Panc1 (cell line): ENCODE measurements at places on chromosomes 1 and 21. TPM values are rescaled to one million over a fixed set of nuclear protein-coding genes. Genes with fewer than 3 reads are reported as not detected.

PIK3C2B gene
- 19.1 TPM for total RNA-seq

DNA sequence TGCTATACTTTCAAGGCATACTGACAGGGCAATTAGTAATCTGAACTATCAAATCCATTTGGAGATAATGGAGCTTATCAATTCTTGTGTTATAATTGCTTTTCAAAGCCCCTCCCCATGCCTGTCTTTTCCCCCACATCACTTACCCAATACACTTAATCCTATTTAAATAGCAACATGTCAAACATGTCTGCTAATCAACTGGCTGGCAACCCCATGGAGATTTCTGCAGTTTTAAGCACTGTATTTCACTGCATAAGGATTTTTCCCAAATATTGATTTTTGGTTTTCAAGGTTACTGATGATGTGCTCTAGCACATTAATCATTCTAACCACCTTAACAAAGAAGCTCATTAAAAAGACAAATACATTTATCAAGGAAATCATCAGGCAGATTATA is 800.3 kb downstream of the PLA2G4A start:
- no peak for DNase-seq

- DNase-seq: no peak
Measured at GRCh38 chr1:218294546-218294945, 9.5 kb downstream of the RRP15 start.

GRCh38 chr1:37553927-37554808 is at the start of gene SNIP1:
SNIP1 (minus strand) TSS chr1:37554293; CDS start chr1:37554229, 64 bp downstream.
- peak; percentile 75 for DNase-seq

DNA sequence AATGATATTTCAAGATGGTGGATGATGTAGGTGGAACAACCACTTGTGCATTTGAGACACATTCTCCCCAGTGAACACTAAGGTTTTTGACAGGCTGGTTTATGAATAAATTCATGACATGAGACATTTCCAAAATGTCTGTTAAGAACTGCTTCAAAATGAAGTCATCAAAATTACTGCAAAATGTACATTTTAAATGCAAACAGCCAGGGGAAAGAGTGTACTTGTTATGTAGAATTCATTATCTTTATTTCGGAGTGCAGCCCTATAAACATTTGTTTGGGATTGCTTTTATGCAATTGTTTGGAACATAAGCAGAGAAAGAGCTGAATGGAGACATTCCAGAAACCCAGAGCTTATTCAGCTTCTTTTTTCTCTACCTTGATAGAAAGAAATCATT is 49.5 kb downstream of the DSCAM start:
- DNase-seq: no peak

DNA sequence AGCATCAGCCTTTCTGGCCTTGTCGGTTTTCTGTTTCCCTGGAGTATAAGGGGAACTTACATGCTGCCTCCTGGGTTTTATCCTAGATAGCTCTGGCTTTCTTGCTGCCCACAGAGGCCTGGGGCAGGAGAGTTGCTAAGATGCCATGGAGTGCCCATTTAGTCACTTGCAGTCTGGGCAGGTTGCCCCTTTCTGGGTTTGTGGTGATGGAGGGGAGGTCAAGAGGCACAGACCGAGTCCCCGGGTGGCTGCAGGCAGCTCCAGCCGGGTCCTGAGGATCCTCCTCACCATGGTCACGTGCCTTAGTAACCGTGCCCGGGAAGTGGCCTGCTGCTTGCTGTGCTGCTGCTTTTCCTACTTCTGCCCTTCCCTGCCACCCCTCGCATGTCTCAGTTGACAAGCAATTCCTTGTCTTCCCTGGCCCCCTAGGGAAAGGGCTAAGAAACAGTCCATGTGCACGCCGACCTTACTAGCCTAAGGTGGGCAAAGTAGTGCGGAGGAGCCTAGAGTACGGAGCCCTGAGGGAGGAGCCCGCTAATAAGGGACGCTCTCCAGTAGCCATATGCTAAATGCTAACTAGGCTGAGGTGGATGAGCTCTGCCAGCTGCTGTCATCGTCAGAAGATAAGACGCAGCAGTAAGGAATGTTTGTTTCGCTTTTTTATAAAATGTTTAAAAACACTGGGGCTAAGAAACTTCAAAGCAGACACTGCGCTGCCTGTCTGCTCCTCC is 34.8 kb downstream of the CLCA1 start:
- DNase-seq: no peak
